ENCODE measurements at places on chromosomes 12 and 14. TPM values are rescaled to one million over a fixed set of nuclear protein-coding genes. Genes with fewer than 3 reads are reported as not detected.

GRCh38 chr12:52007158-52007921, 594 bp downstream of the TAMALIN start:
- DNase-seq: peak; percentile 94

GRCh38 chr12:93441081-93441616, 598 bp downstream of the UBE2N start:
- DNase-seq: peak; percentile 85

DNA sequence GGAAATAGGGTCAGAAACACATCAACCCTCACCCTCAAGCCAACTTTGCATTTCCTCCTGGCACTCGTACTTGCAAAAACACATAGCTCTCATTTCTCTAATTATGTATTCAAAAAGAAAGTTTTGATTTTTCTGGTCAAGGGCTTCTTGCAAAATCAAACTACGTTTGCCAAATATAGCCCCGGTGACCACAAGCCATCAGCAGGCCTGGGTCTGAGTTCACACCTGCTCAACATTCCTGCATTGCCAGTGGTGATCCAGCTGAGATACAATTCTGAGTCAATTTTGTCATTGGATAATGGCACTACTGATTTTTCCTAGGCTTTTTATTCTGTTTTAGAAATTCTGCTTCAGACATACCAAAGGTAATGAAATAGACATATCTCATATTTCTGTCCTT, 10.7 kb upstream of the BHLHE41 start:
- DNase-seq: no peak

- DNase-seq: no peak
Measured at GRCh38 chr12:68560851-68561422, 49.8 kb upstream of the RAP1B start.

GRCh38 chr12:4918950-4919660, 9.4 kb downstream of the KCNA1 start:
- no peak for DNase-seq

AGAP2 gene
- 2.2 TPM for total RNA-seq

DNA sequence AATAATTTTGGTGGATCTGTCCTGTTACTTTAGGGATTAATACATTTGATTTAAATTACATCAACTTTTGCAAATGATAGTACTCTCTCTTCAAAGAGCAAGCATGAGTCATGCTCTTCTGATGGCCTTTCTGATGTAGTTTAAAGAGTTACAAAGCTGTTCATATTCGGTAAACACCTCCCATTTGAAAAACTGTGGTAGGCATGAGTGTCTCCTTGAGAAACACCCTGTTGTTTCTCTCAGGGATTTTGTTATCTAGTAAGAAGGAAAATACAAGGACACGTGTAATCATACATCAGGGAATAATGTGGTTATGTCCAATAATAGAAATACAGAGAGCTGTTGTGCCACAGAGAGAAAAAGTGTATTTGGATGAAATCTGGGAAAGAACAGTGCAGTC, 53.3 kb upstream of the E2F7 start:
- DNase-seq: no peak

DNA sequence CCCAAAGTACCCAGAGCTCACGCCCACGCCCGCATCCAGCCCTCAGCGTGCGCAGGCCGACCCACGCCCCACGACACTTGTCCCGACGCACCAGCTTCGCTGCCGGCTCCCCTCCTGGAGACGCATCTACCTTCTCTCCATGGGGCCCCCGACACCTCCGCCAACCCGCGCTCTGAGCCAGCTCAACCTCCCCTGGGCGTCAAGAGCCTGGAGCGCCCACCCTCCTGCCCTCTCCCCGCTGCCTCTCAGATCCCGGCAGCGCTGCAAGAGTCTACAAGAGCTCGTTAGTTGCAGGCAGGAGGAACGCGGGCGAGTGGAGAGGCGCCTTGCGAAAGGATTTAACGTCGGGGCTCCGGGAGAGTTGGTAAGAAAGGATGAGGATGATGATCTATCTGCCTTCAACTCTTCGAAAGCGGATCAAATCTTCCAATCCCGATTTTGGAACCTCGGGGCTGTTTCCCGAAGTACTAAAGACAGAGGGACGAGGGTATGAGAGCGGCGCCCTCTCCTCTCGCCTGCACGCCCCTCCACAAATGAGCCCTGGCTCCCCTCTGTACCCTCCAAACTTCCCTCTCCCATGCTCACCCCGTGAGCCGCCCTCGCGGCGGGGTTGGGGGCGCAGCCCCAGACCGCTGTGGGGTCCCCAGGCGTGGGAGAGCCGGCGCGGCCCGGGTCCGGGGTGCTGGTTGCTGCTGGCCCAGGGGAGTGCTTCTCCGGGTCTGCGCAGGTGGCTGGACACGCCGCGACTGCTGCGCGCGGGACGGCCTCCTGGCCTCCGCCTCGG, 979 bp downstream of the LTBP2 start:
- DNase-seq: peak; percentile 85

- no peak for DNase-seq
Measured at GRCh38 chr12:4432878-4433744, 12.5 kb downstream of the FGF6 start.

- no peak for DNase-seq
Measured at GRCh38 chr14:20801726-20802125, 918 bp downstream of the RNASE1 start.
